ENCODE measurements at places on chromosomes 7 and 10.
A peak's percentile ranks its signal among the peaks of the same experiment; 100 is the strongest.

DNA sequence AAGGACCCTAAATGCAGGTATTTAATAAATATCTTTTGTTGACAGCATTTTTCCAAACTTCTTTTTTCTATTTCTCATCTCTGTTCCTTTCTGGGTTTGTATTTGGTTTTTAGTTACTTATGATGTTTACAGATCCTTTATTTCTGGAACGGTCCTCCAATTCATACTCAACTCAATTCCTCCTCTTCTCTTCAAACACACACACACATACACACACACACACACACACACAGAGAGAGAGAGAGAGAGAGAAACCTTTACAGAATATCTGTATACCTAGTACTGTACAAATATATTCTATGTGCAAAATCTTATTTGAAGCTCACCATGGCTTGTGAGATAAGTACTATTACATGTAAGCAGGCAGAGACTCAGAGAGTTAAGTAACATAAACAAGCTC, 21.6 kb upstream of the GOT1 start:
- no peak for DNase-seq

- DNase-seq: no peak
Measured at GRCh38 chr7:38281266-38281665, 7.8 kb upstream of the TARP start.

DNA sequence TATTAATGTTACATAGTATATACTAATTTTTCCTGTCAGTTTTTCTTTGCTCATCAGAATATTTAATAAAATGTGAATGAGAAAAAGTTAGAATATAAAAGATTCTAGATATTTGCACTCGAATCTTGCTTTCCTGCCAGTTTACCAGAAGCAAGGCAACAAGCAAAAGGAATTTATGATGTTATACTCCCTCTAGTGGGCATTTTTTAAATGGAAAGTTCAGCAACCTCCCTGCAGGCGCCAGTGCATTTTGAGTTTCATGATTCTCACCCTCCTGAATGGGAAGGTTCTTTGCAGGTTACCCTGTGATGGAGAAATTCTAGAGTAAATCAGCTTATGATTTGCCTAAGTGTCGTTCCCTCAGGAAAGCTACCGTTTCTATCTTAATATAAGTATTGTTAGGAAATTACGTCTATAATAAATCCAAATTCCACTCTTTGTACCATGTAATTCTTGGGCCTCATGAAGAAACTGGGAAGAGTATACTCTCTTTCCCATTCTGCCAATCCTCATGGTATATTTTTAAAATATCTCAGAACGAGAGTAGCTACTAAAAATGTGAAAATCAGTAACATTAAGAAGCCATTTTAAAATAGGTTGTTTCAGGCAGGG, 350.0 kb downstream of the CRPPA start:
- peak; percentile 60 for DNase-seq

GRCh38 chr10:97999066-97999922, 31.1 kb downstream of the CRTAC1 start:
- no peak for DNase-seq

DNA sequence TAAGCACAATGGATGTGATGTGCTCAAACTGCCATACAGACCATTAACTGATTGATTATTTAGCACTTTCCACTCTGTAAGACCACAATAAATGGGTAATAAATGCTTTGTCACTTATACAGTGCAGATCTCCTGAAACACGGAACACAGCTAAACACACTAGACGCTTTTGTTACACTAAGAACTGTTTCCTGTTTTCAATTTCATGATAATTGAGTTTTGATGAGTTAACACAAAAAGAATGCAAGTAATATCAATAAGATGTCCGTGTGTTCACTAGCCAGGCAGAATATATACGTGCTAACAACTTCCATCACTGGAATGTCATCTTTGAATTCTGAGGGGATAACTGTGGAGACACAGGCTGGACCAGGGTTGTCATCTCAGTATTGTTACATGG, 178.8 kb downstream of the SKAP2 start:
- DNase-seq: no peak

GRCh38 chr10:84298057-84298456, 30.3 kb upstream of the CCSER2 start:
- DNase-seq: no peak

GRCh38 chr7:146659732-146660131, 543.1 kb downstream of the CNTNAP2 start:
- DNase-seq: no peak

DNA sequence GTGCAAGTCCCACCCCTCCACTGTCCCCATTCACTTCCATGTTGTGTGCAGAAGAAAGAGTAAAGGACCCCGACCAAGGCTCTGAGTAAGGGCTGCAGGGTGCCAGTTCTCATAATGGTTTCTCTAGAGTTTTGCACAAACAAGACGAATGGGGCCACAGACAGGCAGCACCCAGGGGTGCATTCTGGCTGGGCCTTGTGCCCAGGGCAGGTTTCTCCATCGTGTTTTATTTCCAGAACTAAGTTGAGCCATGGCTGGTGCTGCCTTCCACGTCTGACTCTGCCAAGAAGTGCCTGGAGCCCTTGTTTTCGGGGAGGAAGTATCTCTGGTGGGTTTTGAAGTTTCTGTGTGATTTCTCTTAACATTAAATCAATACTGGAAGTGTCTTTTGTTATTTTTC, 95.0 kb upstream of the SDK1 start:
- no peak for DNase-seq

DNA sequence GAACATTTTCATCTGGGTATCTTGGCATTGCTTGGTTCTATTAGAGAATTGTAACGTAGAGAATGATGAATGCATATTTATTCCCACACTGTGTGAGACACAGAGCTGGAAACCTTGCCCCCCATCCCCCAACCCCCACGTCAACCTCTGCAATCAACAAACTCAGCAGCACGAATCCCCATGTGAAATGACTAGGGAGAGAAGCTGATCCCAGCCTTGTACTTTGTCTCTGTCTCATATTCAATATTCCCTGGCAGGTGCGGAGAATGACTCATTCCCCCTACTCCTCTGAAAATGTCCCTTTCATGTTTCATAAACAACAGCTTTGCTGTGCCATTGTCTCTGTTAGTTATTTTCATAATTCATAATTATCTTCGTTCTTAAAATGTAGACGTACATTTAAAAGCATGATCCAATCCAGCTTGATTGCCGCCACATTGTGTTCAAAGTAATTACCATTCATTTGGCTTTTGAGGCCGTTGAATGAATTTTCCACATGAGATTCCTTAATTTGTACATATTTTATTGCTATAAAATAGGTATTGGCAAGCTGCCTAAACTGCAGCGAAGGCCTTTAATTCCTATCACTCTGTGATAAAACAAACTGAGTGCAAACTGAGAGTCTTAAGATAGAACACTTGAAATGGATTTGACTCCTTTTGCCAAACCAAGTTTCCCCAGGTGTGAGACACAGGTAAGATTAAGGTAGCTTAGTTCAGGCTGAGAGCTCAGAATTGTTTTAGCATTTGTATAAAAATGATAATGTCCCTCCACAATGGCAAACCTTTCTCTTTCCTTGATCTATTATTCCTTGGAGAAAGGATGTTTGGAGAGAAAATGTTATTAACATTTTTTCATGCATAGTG, 920.2 kb downstream of the TYW1 start:
- DNase-seq: no peak

DNA sequence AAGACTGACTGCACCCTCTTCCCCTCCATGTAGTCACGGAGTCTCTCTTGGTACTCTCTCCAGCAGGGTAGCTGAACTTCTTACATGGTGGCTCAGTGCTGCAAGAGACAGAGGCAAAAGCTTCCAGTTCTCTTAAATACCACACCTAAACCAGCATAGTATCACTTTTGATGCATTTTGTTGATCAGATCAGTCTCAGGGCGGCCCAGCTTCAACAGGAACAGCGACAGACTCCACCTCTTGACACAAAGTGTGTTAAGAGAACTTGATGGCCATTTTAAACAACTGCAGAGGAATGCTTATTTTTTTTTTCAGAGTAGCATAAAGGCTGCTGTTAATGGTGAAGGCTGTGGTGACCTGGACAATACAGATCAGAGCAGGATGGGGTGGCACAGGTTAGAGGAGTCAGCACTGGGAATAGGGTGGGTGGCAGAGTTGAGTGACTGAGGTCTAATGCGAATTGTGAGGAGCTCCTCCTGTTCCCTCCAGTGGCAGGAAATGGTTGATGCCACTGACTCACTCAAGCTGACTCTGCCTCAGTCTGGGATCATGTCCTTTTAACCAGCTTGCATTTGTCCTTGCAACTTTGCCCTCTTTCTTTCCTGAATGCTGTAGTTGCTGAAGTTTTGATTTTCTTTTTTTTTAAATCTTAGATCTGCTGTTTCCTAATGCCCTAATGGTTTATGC, 17.3 kb downstream of the MGAM start:
- DNase-seq: no peak

GRCh38 chr10:77673515-77674140, 36.0 kb upstream of the KCNMA1 start:
- no peak for DNase-seq

DNA sequence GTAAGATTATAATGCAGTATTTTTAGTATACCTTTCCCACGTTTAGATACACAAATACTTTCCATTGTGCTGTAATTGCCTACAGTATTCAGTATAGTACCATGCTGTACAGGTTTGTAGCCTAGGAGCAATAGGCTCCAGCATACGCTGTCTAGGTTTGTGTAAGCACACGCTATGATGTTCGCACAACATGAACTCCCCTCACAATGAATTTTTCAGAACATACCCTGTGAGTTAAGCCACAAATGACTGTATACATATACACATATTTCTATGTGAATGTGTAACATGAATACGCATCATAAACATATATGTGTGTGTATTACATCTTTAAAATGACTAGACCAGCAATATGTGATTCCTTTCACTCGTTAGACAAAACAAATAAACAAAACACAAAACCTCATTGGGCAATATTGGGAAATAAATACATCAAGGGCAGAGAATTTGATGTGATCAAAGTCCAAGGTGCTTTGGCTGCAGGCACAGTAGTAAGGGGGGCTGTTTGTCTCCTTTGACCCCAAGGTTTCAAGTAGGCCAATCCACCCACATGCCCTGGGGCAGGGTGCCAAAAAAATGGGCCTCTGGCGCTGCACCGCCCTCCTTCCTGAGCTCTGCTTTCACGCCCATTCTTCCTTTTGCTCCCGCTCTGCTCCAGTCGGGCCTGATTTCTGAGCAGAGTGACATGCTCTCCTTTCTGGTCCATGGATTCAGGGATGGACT, 33.9 kb downstream of the CHN2 start:
- no peak for DNase-seq

DNA sequence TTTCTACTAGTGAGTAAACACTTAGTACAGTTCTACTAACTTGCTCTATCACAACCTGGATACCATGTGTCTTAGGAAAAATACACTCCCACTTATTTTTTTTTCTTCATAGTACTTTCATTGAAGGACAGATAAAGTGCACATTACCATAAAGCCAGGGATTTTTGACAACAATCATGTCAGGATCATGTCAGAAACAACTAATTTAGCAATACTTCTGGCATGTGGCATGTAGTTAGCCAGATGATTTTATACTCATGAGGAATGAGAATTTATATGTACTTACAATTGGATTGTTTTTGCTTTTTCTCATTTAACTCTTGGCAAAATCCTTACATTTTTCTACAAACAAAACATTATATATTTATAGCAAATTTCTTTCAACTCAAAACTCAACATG, 630.7 kb upstream of the GRM3 start:
- DNase-seq: no peak

GRCh38 chr10:25177754-25178135, 2.9 kb downstream of the GPR158 start:
- no peak for DNase-seq

DNA sequence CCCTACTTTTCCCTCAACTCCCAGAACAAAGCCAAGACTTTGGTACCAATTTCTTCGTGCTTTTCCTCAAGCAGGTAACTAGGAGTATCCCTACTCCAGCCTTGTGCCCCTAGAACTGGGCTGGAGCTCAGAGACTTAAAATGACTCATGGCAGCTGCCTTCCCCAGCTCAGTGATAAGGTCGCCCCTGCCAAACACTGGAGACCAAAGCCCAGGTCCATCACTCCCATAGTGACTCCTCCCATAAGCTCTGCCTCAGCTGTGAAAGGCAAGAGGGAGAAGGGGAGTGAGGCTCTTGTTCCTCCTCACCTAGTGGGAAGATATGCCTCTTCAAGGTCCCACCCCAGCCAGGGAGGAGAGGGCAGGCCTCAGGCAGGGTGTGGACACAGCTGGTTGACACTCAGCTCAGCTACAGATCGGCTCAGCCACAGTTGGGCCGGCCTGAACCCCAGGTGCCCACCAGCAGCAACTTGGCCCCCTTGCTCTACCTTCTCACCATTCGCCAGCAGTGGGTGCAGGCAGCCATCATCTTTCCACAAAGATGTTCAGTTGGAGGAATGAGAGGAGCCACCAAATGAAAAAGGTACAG, 13.8 kb upstream of the CYREN start:
- DNase-seq: no peak

DNA sequence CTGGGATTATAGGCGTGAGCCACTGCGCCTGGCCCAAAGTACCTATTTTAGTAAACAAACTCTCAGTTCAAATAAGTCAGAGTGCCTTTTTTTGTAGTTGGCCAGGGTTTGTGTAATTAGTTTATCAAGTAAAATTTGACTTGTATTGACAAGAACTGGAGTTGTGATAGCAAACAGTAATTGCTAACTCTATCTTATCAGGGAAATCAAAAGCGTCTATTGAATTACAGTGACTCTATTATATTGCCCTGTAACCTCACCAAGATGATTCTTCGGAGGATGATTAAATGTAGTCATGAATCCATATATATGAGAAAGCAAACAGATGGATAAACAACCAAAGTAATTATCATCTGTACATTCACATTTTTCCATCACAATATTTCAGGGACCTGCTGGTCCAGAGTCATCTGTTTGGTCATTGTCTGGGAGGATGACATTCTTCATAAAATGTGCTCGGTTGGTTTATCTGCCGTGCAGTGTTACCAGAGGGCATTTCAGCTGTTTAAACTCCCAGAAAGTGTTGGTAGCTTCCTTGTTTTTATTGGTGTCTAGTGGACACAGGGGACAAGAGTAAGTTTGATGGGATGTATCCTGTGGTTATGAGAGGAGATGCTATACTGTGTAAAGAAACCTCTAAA, 35.6 kb downstream of the DOCK1 start:
- no peak for DNase-seq

DNA sequence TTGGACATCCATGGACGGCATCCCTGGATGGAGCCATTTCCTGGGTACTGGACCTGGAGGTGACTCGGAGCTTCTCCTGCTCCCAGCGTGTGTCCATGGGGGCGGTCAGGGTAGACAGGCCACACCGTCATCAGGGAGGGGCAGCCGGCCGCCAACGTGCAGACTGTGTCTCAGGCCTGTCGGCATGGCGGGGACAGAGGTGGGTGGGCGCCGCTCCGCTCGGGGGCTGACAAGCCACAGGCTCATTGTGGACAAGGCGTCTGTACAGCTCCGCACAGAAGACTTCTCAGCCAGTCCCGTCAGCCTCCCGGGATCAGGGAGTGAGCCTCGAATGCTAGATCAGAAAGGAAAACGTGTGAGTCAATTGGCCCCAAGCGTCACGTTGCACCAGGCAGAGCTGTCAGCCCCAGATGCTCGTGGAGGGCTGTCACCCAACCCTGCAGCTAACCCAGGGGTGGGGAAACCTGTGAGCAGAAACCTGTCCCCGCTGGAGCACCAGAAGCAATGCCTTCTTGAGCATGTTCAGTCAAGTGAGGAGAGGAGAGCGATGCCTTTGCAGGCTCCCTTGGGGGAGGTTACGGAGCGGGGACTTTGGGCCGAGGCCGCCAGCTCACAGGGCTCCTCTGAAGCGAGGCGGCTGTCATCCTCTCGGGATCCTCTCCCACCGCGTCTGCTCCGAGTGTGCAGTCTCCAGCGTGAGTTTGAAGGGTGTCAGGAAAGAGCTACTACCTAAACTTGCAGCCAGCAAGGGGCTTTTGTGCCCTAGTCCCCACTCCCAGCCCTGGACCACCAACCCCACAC, 16.0 kb upstream of the DPYSL4 start:
- DNase-seq: no peak

- DNase-seq: no peak
Measured at GRCh38 chr10:99536338-99537085, 3.8 kb downstream of the NKX2-3 start.

Data from astrocyte of the cerebellum (primary cell).